ENCODE measurements at places on chromosomes 1 and 21.

- no peak for DNase-seq
These were observed 522.5 kb downstream of the PTBP2 start for GRCh38 chr1:97243973-97244560.

GRCh38 chr21:46621457-46622182, 13.9 kb upstream of the PRMT2 start:
- DNase-seq: no peak

DNA sequence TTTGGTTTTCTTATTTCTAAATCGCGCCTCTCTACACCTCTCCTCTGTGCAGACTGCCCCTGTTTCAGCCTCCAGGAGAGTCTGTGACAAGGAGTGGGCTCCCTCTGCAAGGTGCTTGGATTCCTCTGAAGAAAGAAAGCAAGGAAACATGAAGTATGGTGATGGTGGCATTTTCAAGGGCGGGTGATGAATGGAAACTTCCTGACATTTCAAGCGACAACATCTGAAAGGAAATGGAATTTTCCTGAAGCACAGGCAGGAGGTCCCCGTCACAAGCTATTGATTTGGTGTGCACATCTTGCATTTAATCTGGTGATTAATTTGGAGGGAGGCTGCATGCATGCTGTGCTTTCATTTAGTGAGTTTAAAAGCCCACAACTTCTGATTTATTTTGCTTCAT, 164.6 kb upstream of the FGGY start:
- no peak for DNase-seq

GRCh38 chr1:222096883-222097282, 355.0 kb upstream of the DUSP10 start:
- DNase-seq: no peak

DNA sequence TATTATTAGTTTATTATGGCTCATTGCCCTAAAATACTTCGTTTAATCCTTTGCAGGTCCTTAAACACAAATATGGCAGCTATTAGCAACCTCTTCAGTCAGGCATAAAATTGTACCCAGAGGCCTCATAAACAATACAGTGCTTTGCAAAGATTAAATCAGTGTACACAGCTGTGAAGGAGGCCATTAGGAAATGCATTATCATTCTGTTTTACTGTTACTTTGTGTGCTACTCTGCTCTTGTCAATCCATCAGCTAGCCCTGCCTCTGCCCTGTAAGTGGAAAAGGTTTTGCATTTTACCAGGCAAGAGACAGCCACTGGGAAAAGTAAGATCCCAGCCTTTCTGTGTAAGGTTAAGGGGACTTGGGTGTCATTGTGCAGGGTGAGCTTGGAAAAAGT, 415.7 kb upstream of the DAB1 start:
- DNase-seq: no peak

DNA sequence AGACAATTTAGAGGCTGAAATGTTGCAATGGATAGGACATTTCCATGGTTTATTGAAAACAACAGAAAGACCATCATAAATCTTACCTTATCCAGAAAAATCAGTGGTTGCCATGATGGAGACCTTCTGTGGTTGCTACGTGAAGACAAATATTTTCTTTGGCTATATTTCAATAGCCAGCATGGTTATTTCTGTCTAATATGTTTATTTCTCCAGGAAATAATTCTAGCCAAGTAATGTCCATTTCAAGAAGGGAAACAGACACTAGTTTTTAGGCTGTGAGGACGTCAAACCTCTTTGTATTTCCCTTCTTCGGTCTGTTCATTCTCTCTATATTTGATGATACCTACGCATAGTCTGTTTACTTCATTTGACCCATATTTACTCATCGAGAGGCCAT, 49.2 kb upstream of the NFASC start:
- no peak for DNase-seq

- DNase-seq: no peak
These were observed 28.6 kb upstream of the ZNF697 start for GRCh38 chr1:119676571-119677206.

- DNase-seq: no peak
These were observed 78.5 kb upstream of the BMP8A start for GRCh38 chr1:39412892-39413291.

DNA sequence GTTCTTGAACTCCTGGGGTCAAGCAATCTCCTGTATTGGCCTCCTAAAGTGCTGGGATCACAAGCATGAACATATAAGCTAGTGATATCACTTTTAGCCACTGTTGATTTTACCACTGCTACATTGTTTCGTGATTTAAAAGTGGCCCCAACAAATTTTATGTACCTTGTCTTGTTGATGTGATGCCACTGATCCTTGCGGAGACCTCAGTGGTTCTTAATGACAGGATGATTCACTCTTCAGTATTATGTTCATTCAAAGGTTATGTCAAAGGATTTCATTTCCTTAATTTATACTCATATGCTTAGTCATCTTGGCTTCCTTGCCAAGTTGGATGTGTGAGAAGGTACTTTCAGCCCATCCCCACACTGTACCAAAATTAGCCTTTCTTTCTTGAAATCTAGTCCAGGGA, 12.1 kb downstream of the PRKACB start:
- DNase-seq: no peak

DNA sequence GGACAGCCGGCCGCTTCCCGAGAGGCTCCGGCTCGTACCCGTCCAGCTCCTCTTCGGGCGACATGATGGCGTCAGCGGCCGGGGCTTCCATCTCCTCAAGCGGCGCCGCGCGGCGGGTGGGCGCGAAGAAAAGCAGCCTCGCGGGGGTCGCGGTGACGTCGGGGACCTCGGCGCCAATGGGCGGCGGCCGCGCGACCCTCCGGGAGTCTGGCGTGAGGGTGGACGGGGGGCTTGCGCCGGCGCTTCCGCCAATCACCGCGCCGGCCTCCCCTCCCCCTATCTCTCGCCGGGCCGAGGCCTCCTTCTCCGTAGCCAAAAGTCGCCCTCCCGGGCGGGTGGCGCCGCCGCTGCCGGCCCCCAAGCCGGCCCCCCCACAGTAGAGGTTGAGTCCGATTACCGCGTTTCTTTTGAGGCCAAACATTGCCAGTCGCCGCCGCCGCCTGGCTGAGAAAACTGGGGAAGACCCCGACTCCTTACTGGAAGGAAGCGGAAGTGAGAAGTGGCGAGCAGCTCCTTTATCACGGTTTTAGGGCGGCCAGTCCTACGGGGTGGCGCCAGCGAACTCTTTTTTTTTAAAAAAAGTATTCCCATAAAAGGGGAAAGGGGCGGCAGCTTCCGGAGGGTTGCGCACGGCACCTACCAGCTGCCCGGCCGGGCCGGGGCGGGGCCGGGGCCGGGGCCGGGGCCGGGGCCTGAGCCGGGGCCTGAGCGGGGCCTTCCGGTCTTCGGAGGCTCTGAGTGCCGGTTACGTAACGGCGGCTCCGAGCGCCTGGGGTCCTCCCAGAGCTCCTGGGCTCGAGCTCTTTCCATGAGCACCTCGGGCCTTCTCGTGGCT, at the start of gene MCL1:
TSS of gene MCL1 (minus strand) at position 501 of the 835 bp plus-strand sequence. CDS start at position 421, 80 bp downstream.
- peak; percentile 82 for DNase-seq

DNA sequence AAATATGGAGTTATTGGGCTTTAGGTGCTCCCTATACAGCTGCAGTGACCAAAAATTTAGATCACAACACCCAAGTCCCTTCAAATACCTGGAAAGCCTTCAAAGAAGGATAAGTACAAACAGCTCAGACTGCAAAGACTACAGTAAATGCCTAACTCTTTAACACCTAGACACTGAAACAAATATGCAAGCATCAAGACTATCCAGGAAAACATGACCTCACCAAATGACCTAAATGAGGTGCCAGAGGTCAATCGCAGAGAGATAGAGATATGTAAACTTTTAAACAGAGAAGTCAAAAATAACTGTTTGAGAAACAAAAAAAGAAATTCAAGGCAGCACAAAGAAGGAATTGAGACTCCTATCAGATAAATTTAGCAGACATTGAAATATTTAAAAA, 753.8 kb upstream of the B3GALT2 start:
- DNase-seq: no peak

- DNase-seq: peak; percentile 19
These were observed 244.2 kb upstream of the HOOK1 start for GRCh38 chr1:59570524-59570923.

DNA sequence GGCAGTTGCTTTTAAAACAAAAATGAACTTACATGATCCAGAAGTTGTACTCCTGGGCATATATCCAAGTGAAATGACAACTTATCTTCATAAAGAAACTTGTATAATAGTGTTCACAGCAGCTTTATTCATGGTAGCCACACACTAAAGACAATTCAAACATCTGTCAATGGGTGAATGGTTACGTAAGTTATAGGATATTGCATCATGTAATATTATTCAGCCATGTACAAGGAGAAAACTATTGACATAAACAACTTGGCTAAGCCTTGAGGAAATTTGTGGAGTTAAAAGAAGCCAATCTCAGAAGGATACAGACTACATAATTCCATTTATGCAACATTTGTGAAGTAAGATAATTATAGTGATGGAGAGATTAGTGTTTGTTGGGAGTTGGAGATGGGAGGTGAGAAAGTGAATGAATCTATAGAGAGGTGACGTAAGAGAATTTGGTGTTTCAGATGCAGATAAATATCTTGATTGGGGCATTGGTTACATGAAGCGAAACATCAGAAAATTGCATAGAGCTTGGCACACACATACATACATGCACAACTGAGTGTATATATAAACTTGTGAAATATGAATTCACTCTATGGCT, 49.9 kb upstream of the GRIK1 start:
- no peak for DNase-seq

GRCh38 chr1:226920446-226920894, 19.6 kb upstream of the COQ8A start:
- DNase-seq: no peak

- no peak for DNase-seq
These were observed 28.0 kb upstream of the GLIS1 start for GRCh38 chr1:53766831-53767405.

- no peak for DNase-seq
These were observed 10.7 kb upstream of the COL16A1 start for GRCh38 chr1:31714442-31715086.

DNA sequence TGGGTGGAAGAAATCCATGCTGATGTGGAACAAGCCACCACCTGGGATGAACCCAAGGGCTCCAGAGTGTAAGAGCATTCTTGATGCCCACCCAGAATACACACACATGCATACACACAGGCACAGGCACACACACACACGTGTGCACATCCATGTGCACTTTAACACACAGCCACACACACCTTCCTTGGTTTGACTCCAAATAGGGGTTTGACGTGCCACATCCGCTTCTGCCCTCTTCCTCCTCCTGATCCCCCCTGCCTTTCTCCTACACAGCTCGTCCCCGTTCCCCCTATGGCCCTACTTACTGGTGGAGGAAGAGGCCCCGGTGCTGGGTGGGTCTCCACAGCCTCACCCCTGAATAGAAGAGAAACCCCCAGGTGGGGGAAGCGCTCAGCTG, 16.0 kb downstream of the SPATA21 start:
- DNase-seq: no peak

DNA sequence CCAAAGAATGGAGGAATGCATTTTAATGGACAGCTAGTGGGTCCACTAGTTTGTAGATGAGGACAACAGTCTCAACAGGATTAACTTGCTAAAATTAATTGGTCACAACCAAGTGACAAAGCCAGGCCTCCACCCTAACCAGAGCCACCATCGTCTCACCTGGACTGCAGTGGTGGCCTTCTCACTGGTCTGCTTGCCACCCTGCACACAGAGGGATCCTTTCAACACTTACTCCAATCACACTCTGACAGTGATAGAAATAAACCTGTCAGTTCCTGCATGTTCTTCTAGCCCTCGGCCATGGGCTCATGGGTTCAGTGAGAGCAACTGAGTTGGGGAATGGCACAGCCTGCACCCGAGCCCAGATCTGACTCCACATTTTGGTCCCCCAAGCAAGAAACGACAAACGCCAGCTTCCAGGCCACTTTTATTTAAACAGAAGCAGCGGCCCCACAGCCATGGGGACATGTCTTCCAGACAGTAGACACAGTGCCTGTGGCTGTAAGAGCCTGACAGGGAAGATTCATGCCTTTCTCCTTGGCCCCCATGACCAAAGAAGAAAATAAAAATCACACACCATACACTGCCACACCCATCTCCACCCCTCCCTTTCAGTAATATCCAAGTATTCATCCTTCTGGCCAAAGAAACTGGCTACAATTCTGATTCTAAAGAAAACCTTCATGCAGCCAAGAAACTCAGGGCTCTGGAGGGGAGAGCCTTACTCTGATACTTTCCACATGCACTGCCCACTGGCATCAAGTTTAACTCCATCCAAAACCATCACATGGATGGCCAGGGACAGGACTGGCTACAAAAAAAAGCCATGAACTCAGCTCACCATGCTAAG, 37.6 kb downstream of the DHCR24 start:
- DNase-seq: no peak

DNA sequence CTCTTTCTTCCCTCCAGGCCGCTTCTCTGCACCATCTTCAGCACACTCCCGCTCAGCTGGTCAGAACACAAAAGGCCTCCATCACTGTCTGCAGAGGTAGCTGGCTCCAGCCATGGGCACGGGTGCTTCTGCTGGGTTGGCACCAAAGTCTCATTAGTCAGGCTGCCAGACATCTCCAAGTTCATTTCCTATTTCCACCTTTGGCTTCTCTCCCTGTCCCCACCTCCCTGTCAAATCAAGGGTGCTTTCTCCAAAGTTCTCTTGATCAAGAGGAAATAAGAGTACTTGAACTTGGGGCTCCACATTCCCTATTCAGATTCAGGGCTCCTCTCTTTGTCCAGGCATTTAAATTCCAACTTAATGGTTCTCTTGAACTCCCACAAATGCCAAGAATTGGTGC, 33.9 kb upstream of the GRIK3 start:
- DNase-seq: no peak

GRCh38 chr21:26072666-26073615, 97.6 kb downstream of the APP start:
- DNase-seq: no peak

DNA sequence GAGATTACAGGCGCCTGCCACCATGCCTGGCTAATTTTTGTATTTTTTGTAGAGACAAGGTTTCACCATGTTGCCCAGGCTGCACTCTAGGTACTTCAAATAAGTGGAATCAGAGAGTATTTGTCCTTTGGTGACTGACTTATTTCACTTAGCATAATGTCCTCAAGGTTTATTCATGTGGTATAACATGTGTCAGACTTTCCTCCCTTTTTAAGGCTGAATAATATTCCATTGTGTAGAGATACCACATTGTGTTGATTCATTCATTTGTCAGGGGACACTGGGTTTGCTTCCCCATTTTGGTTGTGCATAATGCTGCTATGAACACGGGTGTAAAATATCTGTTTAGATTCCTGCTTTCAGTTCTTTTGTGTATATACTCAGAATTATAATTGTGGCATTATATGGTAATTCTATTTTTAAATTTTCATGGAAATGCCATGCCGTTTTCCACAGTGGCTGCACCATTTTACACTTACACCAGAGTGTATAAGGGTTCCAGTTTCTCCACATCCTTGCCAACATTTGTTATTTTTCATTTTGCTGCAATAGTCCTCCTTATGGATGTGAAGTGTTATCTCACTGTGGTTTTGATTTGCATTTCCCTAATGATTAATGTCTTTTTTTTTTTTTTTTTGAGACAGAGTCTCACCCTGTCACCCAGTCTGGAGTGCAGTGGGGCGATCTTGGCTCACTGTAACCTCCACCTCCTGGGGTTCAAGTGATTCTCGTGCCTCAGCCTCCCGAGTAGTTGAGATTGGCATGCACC, 35.1 kb downstream of the IL6R start:
- DNase-seq: no peak
